Progenitor cell of endocrine pancreas (in vitro differentiated cells): ENCODE measurements at places on chromosomes 12 and 14.

GRCh38 chr14:95174184-95174792 is 17.0 kb upstream of the DICER1 start:
- no peak for DNase-seq

DNA sequence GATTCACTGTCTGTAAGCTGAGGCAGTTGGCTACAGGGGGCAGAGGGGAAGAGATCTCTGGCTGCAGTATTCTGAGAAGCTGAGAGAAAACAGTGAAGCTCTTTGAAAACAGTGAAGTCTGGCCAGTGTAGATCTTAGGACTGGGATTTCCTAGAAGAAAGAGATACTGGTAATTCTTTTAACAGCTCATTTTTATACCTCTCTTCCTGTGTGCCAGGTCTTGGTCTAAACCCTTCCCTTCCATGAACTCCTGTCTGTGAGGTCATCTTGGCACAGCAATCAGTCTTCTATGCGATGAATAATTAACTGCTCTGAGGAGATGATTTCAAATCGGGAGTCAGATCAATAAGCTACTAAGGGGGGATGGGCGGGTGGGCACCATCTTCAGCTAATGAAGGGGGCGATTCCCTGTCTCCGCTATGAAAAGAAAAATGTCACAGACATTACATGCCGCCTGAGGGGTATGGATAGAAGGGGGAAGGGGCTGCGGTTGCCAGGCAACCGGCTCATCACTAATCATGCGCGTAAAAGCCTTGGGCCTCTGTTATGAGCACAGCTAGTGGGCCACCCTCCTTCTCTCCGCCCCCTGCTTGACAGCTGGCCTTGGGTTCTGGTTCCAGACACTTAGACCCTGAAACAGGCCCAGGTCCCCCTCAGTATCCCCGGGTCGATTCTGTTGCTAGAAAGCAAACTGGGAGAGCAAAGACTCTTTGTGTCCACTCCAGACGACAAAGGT is 75.3 kb upstream of the CEP83 start:
- no peak for DNase-seq

DNA sequence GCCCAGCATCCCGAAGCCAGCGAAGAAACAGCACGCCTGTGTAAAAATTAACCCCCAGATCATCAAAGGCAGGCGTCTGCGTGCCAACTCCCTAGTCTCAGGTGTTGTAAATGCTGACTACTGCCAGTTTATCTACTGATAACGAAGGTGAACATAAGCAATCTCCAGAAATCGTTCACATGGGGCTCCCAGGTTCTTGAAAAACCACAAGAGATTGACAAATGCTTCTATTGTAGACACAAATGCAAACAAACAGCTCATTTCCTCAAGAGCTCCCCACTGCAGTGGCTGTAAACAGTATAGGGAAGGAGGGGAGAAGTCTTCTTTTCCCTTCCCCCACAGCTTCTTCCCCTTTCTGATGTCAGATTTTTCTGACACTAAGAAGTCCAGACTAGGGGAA is 5.3 kb upstream of the PLEKHG3 start:
- no peak for DNase-seq

DNA sequence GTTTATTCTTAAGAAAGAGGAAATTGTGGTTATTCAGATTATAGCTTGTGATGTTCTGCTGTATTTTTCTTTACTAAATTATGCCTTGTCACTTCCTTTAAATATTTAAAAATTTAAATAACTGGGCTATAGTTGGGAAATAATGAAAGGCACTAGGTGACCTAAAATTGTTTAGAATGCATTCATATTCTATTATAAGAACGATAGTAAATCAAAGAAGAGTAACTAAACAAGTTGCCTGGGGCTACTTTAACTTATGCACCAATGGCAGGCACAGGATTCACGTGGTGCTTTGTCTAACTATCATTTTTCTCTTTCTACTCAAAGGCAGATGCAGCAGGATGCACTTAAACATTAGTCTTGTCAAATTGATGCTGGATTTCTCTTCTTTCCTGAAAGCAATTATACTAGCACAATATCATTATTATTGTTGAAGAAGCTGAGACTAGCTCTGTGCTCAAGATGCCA is 190.7 kb upstream of the PPFIA2 start:
- DNase-seq, result no peak

DNA sequence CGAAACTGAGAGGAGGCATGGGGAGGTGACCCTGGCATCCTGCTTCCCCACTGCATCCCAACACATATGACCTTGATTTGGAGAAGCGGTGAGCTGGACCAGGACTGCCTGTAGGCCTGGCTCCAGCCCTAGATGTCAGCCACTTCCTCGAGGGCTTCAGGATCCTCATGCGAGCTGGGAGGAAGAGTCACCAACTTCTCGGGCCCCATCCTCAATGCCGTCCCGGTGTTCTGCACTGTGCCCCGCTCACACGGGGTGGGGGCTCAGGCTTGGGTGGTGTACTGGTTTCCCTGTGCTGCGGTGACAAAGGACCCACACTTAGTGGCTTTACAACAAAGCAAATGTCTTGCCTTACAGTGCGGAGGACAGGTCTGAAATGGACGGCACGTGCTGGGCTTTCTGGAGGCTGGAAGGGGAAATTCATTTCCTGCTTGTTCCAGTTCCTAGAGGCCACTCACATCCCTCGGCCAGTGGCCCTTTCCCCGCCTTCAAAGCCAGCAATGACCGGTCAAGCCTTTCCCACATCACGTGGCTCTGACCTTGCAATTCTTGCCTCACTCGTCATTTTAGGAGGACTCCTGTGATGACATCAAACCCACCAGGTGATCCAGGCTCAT is 298.1 kb upstream of the RTL1 start:
- no peak for DNase-seq

DNA sequence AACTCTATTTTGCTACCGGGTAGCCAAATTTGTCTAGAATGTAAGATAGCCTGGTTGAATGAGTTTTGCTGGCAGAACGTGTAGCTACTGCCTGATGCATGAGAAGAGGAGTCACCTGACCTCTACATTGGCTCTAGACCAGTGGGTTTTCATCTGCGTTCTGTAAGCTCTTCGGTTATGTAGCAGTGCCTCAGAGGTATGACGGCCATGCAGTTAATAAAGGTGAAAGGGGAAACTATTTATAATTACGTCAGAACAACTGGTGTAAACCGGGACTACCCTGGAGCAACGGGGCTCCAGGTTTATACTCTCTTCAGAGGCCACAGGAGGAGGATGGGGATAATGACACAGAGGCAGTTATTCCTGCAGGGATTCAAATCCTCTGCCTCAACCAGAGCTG is 173.4 kb upstream of the KITLG start:
- DNase-seq, result no peak

- no peak for DNase-seq
These were observed 39.7 kb downstream of the CPSF6 start for GRCh38 chr12:69278814-69279782.

- DNase-seq, result no peak
These were observed 1.1 kb upstream of the FAR2 start for GRCh38 chr12:29147731-29148595.

GRCh38 chr12:124683152-124684124 is 116.0 kb upstream of the NCOR2 start:
- DNase-seq, result no peak

- DNase-seq, result no peak
These were observed 52.6 kb downstream of the RIMBP2 start for GRCh38 chr12:130663514-130663913.

DNA sequence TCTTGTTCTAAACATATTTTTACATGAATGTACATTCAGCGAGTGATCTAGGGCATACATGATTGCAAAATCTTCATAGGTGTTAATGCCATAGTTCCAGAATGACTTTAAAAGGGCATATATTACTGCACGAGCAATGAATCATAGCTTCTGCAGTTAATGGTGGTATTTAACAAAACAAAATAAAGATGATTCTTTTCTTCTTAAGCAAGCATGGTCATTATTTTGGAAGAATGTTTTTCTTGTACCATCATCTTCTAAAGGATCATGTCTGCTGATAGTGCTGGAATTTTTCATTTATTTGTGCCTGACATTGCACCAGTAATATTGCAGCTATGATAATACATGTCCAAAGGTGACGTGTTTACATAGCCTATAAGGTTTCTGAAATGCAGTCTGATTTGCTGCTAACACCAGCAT is 388.6 kb downstream of the CCDC91 start:
- DNase-seq, result no peak

- DNase-seq, result no peak
These were observed 953.3 kb downstream of the TRHDE start for GRCh38 chr12:73225371-73225937.

- DNase-seq, result no peak
These were observed 352.0 kb downstream of the BCAT1 start for GRCh38 chr12:24596768-24597388.

- DNase-seq, result no peak
These were observed 791.6 kb downstream of the DIO2 start for GRCh38 chr14:79419571-79420327.

- DNase-seq, result no peak
These were observed 3.9 kb downstream of the GZMH start for GRCh38 chr14:24605435-24606190.

GRCh38 chr14:69953266-69953915 is 74.2 kb downstream of the SMOC1 start:
- no peak for DNase-seq

- no peak for DNase-seq
These were observed 609.7 kb downstream of the SLC16A7 start for GRCh38 chr12:60205500-60205899.

GRCh38 chr12:57523706-57524614 is 1.3 kb downstream of the MBD6 start:
- DNase-seq, result no peak

DNA sequence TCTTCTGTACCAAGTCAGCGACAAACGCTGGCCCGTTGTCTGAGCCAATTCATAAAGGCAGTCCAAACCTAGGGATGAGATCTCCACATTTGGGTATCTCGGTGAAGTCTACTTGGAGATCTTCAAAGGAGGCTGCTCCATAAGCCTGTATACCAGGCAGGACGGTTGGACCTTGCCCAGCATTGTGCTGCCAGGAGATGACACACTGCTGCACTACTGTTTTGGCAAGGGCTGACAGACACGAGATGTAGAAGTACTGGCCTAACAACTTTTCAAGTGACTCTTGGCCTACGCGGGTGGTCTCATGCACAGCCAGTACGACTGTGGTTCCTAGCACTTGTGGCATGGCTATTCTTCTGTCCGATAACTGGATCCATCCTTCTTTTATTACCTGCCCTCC is 135.3 kb downstream of the SLC38A6 start:
- no peak for DNase-seq

DNA sequence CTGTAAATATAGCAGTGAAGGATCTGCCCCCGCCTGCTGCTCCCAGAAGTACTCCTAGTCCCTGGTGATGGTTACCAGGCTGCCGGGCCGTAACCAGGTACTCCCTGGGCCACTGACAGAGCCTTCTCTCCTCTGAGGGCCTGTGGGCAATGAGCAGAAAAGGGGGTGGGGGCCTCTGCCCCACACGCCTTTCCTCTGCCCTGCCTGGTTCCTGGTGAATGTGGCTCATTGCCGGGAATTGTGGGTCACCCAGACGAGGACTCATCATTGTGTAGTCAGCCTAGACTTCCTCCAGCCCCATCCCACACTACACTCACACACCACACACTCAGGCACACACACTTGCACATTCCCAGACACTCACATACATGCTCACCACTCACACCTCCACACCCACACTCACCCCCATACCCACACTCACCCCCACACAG is 35.7 kb upstream of the ACTN1 start:
- no peak for DNase-seq

DNA sequence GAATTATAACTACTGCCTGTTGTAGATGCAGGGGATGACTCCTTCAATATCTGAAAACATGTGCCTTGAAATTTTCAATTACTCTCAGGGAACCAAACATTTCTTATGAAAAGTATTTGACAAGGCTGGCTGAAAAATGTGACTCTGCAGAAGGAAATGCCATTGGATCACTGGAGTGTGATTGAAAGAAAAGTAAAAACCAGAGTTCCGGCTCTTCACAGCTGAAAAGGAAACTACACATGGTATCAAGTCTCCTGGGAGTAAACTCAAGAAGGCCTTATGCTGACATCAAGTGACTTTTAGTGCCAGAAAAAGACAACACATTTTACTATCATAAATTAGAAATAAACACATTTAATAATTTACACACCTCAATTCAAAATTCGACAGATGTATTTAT is 693.0 kb downstream of the LRFN5 start:
- no peak for DNase-seq

DNA sequence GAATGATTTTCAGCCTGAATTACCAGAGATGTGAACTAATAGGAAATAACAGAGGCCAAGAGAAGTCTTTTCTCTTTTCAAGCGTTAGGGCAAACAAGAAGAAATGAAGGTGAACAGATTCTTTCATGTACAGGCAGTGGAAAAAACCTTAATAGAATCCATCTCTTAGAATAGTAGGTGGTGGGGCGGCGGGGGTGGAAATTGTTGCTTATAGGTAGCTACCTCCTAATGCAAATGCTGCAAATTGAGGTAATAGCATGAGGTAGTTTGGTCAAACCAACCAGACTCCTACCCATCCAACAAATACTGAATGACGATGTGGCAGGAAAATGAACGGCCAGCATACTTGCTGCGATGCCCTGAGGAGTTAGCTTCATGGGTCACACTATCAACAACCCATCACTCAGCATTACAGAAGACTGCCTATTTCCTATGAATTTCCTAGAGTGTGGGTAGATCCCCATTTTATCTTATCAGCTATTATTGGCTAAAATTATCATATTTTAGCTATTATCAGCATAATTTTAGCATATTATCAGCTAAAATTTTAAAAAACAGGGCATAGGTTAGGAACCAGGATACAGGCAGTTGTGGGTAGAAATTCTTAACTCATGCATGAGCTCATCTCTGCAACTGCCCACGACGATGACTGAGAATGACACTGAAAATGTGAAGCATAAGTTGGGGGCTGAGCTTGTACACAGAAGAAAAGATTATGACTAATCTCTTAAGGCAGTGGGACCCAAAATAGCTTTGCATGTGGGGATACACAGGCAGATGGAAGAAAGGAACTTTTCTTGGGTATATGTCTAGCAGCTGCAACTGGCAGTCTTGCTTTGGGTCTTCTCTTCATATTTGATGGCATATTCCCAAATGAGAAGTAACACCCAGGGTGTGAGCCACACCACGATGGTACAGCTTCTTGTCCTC is 68.7 kb downstream of the NIN start:
- no peak for DNase-seq

DNA sequence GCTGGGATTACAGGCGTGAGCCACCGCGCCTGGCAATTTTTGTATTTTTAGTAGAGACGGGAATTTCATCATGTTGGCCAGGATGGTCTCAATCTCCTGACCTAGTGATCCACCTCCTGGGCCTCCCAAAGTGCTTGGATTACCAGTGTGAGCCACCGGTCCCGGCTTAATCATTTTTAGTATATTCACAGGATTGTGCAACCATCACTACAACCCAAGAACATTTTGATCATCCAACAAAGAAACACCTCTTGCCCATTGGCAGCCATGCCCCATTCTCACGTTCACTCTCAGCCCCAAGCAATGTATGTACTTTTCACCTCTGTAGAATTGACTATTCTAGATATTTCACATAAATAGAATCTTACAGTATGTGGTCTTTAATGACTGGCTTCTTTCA is 19.9 kb downstream of the SP1 start:
- no peak for DNase-seq

DNA sequence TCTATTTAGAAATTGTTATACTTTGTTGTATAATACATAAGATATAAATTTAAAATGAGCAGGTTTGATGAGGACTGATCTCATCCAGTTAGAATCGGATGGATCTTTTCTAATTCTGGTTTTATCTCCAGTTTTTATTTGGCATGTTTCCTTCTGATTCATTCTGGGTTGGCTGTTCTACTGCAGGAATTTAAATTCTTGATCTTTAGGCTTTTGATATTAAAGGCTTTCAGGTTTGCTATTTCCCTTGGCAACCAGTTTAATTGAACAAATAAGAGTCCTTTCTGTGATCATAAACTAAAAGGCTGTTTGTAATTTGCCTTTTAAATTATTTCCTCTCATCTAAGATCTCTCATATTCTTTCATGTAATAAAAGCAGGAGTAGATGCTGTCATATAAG is 83.4 kb downstream of the PDE6H start:
- no peak for DNase-seq
